Activated B cell treated with CpG ODN at 0.5 μM for 24 hours (primary cell): ENCODE measurements at places on chromosomes 2 and 18. TPM values are rescaled to one million over a fixed set of nuclear protein-coding genes. Genes with fewer than 3 reads are reported as not detected.

- no peak for DNase-seq
- H3K36me3 ChIP-seq: peaks cover 89% of the 10 kb centered on the region
- no peak overlapping the region for H3K4me3 ChIP-seq
- H3K27ac ChIP-seq: no peak overlapping the region
These were observed 52.1 kb downstream of the CYRIA start for GRCh38 chr2:16613539-16614011.

GRCh38 chr2:177407031-177407430 is 14.5 kb downstream of the AGPS start:
- H3K36me3 ChIP-seq: peaks cover 2% of the 10 kb centered on the region
- DNase-seq: no peak
- peaks cover 12% of the 10 kb centered on the region for H3K4me1 ChIP-seq
- H3K27me3 ChIP-seq: no peaks in the 10 kb centered on the region
- H3K4me3 ChIP-seq: no peak overlapping the region

DNA sequence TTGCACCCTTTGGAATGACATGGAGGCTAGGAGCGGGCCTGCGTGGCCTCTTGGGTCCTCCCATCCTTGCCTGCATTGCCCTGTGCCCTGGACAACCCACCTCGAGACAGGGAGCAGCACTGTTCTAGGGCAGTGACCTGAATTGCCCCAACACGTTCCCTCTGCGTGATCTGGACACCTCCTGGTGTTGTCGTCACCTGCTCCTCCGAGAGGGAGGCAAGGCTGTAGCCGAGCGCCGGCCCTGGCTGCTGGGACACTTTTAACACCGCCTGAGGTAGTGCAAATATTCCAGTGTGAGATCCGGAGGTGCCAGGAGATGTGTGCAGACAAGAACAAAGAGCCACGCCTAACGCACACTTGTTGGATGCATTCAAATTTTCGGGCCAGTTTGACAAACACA is 131.5 kb downstream of the SMAD7 start:
- peaks cover 25% of the 10 kb centered on the region for H3K4me1 ChIP-seq
- H3K27ac ChIP-seq: no peak overlapping the region
- no peak overlapping the region for H3K4me3 ChIP-seq
- peak; percentile 14 for DNase-seq
- H3K36me3 ChIP-seq: no peaks in the 10 kb centered on the region

DNA sequence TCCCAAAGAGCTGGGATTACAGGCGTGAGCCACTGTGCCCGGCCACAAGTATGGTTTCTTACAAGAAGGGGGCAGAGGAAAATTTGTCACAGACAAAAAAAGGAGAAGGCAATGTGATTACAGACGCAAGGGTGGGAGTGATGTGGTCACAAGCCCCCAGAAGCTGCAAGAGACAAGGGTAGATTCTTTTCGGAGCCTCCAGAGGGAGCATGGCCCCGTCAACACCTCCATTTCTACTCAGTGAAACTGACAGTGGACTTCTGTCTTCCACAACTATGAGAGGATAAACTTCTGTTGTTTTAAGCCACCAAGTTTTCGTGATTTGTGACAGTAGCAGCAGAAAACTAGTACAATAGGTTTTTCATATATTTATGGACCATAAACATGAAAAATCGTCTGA is 2.1 kb upstream of the TCF7L1 start:
- H3K4me3 ChIP-seq: no peak overlapping the region
- no peaks in the 10 kb centered on the region for H3K36me3 ChIP-seq
- H3K27ac ChIP-seq: no peak overlapping the region
- H3K4me1 ChIP-seq: peaks cover 14% of the 10 kb centered on the region

GRCh38 chr2:12587729-12588522 is 128.8 kb upstream of the TRIB2 start:
- no peaks in the 10 kb centered on the region for H3K27me3 ChIP-seq
- no peaks in the 10 kb centered on the region for H3K36me3 ChIP-seq
- peak overlapping the region; percentile 70 for H3K27ac ChIP-seq

DNA sequence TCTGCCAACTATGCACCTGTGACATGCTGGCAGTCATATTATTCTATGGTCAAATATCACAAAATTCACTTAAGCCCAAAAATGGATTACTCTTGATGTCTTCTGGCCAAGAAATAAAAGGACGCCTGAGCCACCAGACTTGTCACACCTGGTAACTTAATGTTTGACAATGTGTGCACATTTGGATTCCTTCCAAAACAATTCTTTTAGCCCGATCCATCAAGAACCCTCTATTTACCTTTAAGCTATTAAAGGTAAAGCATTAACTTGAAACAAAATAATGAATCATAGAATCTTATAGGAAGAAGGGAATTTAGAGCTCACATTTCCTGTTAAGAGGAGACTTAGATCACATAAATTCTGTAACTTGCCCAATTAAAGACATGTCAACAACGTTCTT is 46.5 kb upstream of the NFU1 start:
- no peak for DNase-seq
- H3K27me3 ChIP-seq: no peaks in the 10 kb centered on the region
- H3K4me1 ChIP-seq: peaks cover 8% of the 10 kb centered on the region
- H3K4me3 ChIP-seq: no peak overlapping the region

- H3K27ac ChIP-seq: no peak overlapping the region
- H3K36me3 ChIP-seq: no peaks in the 10 kb centered on the region
- peaks cover 12% of the 10 kb centered on the region for H3K27me3 ChIP-seq
These were observed 2.3 kb upstream of the FZD7 start for GRCh38 chr2:202031246-202031951.

- no peaks in the 10 kb centered on the region for H3K4me1 ChIP-seq
- no peak for DNase-seq
- no peaks in the 10 kb centered on the region for H3K36me3 ChIP-seq
These were observed 186.3 kb upstream of the TMEFF2 start for GRCh38 chr2:192381082-192381481.

DNA sequence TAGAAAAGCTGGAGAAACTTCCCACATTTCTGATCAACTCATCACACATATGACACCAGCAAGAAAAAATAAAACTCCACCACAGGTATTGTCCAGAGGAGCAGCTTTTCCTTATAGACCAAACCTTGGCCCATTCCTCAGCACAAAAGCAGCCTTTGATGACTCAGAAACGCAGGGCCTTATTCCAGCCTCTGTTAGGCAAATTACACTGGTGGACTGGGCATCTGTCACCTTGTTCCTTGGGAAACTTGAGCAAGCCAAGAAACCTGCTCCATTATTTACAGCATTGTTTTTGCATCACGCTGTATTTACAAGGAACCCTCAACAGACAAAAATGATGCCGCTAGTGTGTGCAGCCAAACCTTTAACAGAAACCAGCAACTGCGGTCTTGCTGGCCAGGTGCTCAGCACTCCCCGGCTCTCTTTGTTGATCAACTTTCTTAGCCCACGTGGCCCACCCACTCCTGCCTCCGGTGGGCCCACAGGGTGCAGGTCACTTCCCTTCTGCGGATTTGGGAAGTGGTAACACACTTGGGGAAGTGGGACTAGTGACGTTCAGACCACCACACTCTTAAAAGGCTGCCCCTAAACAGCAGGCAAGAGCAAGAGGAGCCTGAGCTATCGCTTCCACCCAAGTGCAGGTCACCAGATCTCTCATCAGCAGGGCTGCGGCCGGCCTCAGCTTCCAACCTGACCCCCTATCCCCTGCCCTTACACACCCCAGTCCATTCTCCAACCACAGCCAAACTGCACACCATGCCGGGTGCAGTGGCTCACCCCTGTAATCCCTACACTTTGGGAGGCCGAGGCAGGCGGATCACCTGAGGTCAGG is 1.5 kb downstream of the AP1S3 start:
- peaks cover 64% of the 10 kb centered on the region for H3K4me1 ChIP-seq
- peak overlapping the region; percentile 99 for H3K4me3 ChIP-seq
- peaks cover 35% of the 10 kb centered on the region for H3K36me3 ChIP-seq
- H3K27me3 ChIP-seq: no peaks in the 10 kb centered on the region

GRCh38 chr2:132733094-132733493 is 63.1 kb upstream of the LYPD1 start:
- H3K27ac ChIP-seq: no peak overlapping the region
- H3K27me3 ChIP-seq: no peaks in the 10 kb centered on the region
- H3K4me3 ChIP-seq: no peak overlapping the region
- no peaks in the 10 kb centered on the region for H3K4me1 ChIP-seq
- no peaks in the 10 kb centered on the region for H3K36me3 ChIP-seq
- DNase-seq: no peak

DNA sequence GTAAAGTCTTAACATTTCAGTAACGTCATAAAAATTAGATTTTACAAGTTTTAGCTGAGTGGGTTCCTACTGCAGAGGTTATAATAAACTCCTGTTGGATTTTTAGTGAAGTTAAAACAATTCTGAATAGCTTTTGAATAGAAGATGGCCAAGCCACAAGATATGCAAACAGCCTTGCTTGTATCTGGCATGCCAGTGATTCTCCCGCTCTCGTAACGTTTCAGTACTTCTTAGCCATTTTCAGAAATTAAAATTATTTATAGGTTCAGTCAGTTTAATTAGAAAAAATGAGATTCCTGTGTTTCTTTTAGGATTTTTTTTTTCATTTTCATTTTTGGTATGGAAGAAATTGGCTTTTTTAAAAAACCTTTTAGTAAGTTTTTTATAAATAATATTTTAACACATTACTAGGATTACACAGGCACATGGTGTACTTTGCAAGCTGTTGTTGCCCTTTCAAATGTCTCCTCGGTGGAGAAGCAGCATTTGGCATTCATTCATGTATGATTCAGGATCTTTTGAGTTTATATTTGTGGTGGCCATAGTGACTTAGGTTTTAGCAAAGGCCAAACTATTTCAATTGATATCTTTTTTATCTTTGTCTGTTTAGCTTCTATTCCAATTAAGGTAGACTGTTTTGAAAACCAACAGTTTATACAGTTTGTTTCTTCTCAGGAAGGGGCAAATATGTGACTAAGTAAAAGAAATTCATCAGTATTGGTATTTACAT is 30.6 kb upstream of the RND3 start:
- H3K27me3 ChIP-seq: no peaks in the 10 kb centered on the region
- no peak overlapping the region for H3K27ac ChIP-seq
- no peaks in the 10 kb centered on the region for H3K4me1 ChIP-seq
- DNase-seq: no peak
- no peaks in the 10 kb centered on the region for H3K36me3 ChIP-seq

- H3K27ac ChIP-seq: no peak overlapping the region
- H3K4me3 ChIP-seq: no peak overlapping the region
- no peaks in the 10 kb centered on the region for H3K36me3 ChIP-seq
- no peaks in the 10 kb centered on the region for H3K27me3 ChIP-seq
These were observed 424.8 kb upstream of the ZEB2 start for GRCh38 chr2:144944546-144945220.

GRCh38 chr2:132581991-132582738 is 87.8 kb downstream of the LYPD1 start:
- DNase-seq: no peak
- H3K27ac ChIP-seq: no peak overlapping the region
- no peak overlapping the region for H3K4me3 ChIP-seq
- H3K27me3 ChIP-seq: no peaks in the 10 kb centered on the region
- no peaks in the 10 kb centered on the region for H3K36me3 ChIP-seq

DNA sequence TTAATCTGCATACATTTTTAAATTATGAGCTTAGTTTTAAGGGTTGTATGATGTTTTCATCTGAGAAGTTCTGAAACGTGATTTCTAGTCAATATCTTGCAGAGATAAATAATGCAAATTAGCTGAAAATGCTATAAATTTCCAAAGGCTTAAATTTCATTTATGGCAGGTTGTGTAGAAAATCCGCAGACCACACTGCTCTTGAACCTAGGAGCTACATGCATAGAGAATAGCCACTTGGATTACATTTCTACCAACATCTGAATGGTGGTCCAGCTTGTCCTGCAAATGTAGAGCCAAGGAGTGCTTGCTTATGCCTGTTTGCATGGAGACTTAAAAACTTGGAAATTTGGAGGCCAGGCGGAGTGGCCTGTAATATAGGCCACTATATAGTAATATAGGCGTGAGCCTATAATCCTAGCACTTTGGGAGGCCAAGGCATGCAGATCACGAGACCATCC is 6.8 kb downstream of the MAT2A start:
- DNase-seq: no peak
- H3K4me3 ChIP-seq: no peak overlapping the region
- peaks cover 24% of the 10 kb centered on the region for H3K4me1 ChIP-seq
- H3K27me3 ChIP-seq: no peaks in the 10 kb centered on the region

- no peak for DNase-seq
- no peak overlapping the region for H3K4me3 ChIP-seq
- H3K4me1 ChIP-seq: peaks cover 5% of the 10 kb centered on the region
These were observed 118.0 kb downstream of the MBP start for GRCh38 chr18:77014538-77014937.

- peaks cover 25% of the 10 kb centered on the region for H3K36me3 ChIP-seq
- H3K4me3 ChIP-seq: peak overlapping the region; percentile 64
- H3K27ac ChIP-seq: peak overlapping the region; percentile 84
- peaks cover 34% of the 10 kb centered on the region for H3K4me1 ChIP-seq
- no peak for DNase-seq
These were observed 49.9 kb upstream of the EML6 start for GRCh38 chr2:54673501-54673998.

GRCh38 chr2:133690780-133691179 is 122.5 kb upstream of the NCKAP5 start:
- no peaks in the 10 kb centered on the region for H3K27me3 ChIP-seq
- H3K36me3 ChIP-seq: no peaks in the 10 kb centered on the region
- no peak overlapping the region for H3K27ac ChIP-seq
- H3K4me1 ChIP-seq: no peaks in the 10 kb centered on the region

- H3K4me1 ChIP-seq: peaks cover 19% of the 10 kb centered on the region
- no peak overlapping the region for H3K27ac ChIP-seq
- no peaks in the 10 kb centered on the region for H3K27me3 ChIP-seq
- H3K4me3 ChIP-seq: no peak overlapping the region
These were observed 37.8 kb downstream of the RRM2 start for GRCh38 chr2:10160203-10160955.

SMAD7 gene
- total RNA-seq: 6.8 and 6.9 TPM in 2 replicates

ASTL gene
- total RNA-seq: 1.0 and 1.6 TPM in 2 replicates

PLEK gene
- 138 and 140 TPM in 2 replicates for total RNA-seq

DTNA gene
- not detected in 2 replicates for total RNA-seq

ANKRD30BL gene
- total RNA-seq: not detected in 2 replicates

C2orf68 gene
- total RNA-seq: 49.7 and 61.5 TPM in 2 replicates

EGR4 gene
- 0.20 TPM in 1 of 2 replicates, not detected in the other for total RNA-seq

RAB6D gene
- total RNA-seq: not detected in 2 replicates

CYRIA gene
- 72.7 and 76.1 TPM in 2 replicates for total RNA-seq

ALLC gene
- total RNA-seq: not detected in 2 replicates
